Renal cortex interstitium (tissue), 15 donors: ENCODE measurements at places on chromosomes 6 and 20. TPM values are rescaled to one million over a fixed set of nuclear protein-coding genes. Genes with fewer than 3 reads are reported as not detected.

GRCh38 chr20:60249436-60249835 is 291.2 kb downstream of the CDH26 start:
- no peak for DNase-seq

DNA sequence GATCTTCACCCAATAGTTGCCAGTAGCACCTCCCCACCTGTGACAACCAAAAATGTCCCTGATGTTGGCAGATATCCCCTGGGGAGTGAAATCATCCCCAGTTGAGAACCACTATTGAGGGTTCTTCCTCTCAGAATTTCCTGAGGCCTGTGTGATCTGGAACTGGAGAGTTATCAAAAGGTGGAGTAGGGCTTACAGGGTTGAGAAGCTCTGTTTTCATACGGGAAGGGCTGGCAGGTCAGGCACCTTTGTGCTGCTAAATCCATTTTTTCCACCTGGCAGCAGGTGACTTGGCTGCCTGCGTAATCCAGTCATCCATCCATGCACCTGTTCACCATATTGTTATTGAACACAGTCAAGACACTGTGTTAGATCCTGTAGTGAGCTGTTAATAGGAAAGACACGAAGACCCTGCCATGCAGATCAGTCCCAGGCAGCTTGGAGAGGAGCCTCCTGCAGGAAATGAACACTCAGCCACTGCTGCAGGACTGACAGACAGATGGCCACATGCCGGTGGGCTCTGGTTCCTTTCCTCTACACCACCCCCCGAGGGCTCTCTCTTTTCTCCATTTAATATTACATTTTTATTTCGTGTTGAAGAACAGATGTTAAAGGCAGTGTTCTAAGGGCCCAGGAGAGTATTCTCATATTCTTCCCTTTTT is 5.4 kb downstream of the DUSP22 start:
- no peak for DNase-seq

- no peak for DNase-seq
Observed at GRCh38 chr6:98324446-98324845, 509.9 kb upstream of the POU3F2 start.

GRCh38 chr6:106536851-106537250 is 92.4 kb downstream of the RTN4IP1 start:
- DNase-seq: no peak

GRCh38 chr20:23309781-23310180 is 40.8 kb upstream of the NXT1 start:
- DNase-seq: no peak

DNA sequence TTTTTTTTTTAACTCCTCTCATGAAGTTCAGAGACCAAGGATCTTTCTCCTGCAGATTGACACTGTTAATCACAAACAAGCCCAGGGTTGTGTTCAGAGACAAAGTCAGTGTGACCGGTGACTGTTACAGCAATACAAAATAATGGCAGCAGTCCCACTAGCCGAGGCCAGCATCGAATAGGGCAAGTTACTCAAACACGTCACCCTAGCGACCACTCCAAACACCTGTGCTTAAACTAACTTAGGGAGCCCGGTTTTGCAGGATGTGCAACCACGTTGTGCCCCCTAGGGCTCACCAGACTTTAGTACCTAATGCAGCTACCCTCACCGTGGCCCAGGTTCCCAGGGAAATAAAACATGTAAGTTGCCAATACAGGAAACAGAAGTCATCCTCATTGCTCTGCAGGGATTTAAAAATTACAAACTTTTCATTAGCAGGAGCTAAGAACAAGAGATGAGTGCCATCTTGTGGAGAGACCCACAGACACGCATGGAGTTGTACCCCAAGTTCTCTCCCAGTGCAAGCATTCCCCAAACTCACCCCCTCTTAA is 38.1 kb downstream of the FAM50B start:
- DNase-seq: no peak

- no peak for DNase-seq
Observed at GRCh38 chr20:43857932-43858331, 56.7 kb upstream of the TOX2 start.

SLC13A3 gene
- 19.7 TPM for polyA plus RNA-seq

HTR1E gene
- polyA plus RNA-seq: 0.45 TPM

CCM2L gene
- polyA plus RNA-seq: 8.1 TPM

DOP1A gene
- polyA plus RNA-seq: 41.4 TPM

RALGAPB gene
- polyA plus RNA-seq: 35.2 TPM

MAFB gene
- polyA plus RNA-seq: 118 TPM

ZFAND3 gene
- polyA plus RNA-seq: 150 TPM
